ENCODE measurements at places on chromosomes 3 and 15. TPM values are rescaled to one million over a fixed set of nuclear protein-coding genes. Genes with fewer than 3 reads are reported as not detected.

Gene HYAL1
- total RNA-seq: 8.9 TPM

GRCh38 chr15:85778107-85778776 lies 16.5 kb downstream of the KLHL25 start:
- no peak overlapping the region for H3K4me3 ChIP-seq
- no peak for DNase-seq
- no peaks in the 10 kb centered on the region for H3K36me3 ChIP-seq
- no peaks in the 10 kb centered on the region for H3K27me3 ChIP-seq

- H3K36me3 ChIP-seq: no peaks in the 10 kb centered on the region
- no peak overlapping the region for H3K4me3 ChIP-seq
- no peaks in the 10 kb centered on the region for H3K4me1 ChIP-seq
- H3K27me3 ChIP-seq: no peaks in the 10 kb centered on the region
These were observed 84.6 kb downstream of the SLC9A9 start for GRCh38 chr3:143763564-143764162.

DNA sequence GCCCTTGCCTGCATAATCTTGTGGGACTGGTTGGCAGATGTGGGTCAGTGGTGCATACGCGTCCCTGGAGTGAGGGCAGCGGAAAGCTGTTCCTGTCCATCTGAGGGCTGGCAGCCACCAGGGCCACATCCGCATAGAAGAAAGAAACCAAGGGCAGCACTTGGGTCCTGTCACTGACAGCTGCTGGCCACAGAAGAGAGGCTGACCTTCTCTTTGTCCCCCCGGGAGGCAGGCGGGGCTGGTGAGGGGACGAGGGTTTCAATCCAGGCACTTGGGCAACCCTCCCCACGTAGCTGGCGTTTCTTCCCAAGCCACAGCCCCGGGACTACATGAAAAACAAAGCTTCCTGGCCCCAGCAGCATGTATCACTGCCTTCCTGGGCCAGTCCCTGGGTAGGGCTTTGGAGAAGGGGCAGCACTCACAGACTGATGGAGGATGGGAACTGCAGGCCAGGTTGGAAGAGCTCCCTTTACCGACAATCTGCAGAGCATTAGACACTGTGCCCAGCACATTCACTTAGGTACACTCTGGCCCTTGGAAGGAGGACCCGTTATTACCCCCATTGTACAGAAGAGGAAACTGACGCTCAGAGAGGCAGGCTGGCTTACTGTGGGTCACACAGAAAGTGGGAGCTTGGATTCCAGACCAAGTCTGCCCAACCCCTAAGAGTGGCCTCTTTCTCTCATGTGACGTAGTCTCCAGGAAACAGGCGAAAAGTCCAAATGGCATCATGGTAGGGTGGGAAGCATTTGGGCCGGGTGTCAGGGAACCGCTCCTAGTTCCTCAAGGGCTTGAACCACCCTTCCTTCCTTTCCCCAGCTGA lies 78.8 kb upstream of the SLC6A6 start:
- no peak overlapping the region for H3K27ac ChIP-seq
- H3K4me3 ChIP-seq: no peak overlapping the region
- no peaks in the 10 kb centered on the region for H3K4me1 ChIP-seq
- no peaks in the 10 kb centered on the region for H3K36me3 ChIP-seq

Gene CFAP91
- total RNA-seq: 0.68 TPM

DNA sequence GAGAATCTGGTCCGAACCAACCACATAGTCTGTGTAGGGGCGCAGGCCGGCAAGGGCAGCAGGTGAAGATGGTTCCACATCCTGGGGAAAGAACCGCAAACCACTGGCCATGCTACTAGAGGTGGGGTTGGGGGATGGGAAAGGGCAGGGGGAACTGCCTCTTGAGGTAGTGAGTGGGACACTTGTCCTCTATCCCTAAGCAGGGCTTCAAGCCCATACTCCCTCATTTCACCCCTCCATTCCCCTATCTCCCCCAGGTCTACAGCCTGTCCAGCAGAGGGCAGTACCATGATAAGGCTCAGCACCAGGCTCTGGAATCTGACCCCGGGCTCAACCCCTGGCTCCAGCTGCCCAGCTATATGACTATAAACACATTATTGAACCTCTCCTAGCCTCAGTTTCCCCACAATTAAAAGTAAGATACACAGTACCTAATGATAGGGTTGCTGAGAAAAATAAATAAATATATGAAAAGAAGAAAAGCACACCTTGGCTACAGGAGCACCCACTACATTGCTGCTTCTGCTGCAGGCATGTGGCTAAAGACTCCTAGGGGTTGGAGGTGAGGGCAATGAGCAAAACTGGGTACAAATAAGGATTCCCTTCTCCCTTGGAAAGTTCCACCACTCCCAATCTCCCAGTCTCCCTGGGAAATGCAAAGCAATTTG lies 6.3 kb downstream of the GORASP1 start:
- no peak overlapping the region for H3K27ac ChIP-seq
- H3K4me1 ChIP-seq: peaks cover 52% of the 10 kb centered on the region
- H3K27me3 ChIP-seq: no peaks in the 10 kb centered on the region
- H3K36me3 ChIP-seq: peaks cover 29% of the 10 kb centered on the region
- no peak overlapping the region for H3K4me3 ChIP-seq

Gene GOLGA8G
- not detected for total RNA-seq

GRCh38 chr3:188041193-188041592 lies 112.8 kb upstream of the LPP start:
- DNase-seq: no peak
- no peak overlapping the region for H3K4me3 ChIP-seq
- no peak overlapping the region for H3K27ac ChIP-seq
- H3K27me3 ChIP-seq: no peaks in the 10 kb centered on the region

Gene CAMP
- not detected for total RNA-seq

DNA sequence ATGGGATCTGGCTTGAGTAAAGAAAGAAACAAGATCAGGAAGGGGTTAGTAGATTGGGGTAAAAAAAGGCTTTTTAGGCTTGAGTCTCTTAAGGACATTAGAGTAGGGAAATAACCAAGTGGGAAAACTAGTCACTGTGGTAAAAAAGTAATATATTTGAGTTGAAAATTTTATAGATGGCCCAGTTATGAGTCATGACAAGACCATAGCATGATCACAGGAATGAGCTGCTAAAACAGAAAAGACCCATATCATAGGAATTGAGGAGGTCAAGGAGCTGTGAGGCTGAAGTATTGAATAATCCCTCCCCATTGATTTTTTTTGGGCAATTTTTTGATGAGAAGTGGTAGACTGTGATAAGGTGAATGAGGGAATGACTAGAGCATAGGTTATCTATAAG lies 69.2 kb upstream of the TBC1D5 start:
- H3K27me3 ChIP-seq: no peaks in the 10 kb centered on the region
- no peak overlapping the region for H3K4me3 ChIP-seq
- H3K27ac ChIP-seq: no peak overlapping the region
- H3K36me3 ChIP-seq: no peaks in the 10 kb centered on the region

Gene ACAA1
- 68.6 TPM for total RNA-seq

Gene ATP13A4
- 26.1 TPM for total RNA-seq

GRCh38 chr3:150183678-150184425 lies 213.2 kb upstream of the PFN2 start:
- no peak overlapping the region for H3K27ac ChIP-seq
- H3K4me1 ChIP-seq: no peaks in the 10 kb centered on the region
- no peaks in the 10 kb centered on the region for H3K27me3 ChIP-seq

GRCh38 chr15:66216806-66217205 lies 36.7 kb downstream of the MEGF11 start:
- no peak overlapping the region for H3K4me3 ChIP-seq
- DNase-seq: no peak
- H3K4me1 ChIP-seq: no peaks in the 10 kb centered on the region
- H3K36me3 ChIP-seq: no peaks in the 10 kb centered on the region
- no peaks in the 10 kb centered on the region for H3K27me3 ChIP-seq
- H3K27ac ChIP-seq: no peak overlapping the region

Gene TRIM42
- not detected for total RNA-seq

GRCh38 chr15:40550341-40551037 lies 14.4 kb downstream of the CCDC32 start:
- no peaks in the 10 kb centered on the region for H3K27me3 ChIP-seq
- no peaks in the 10 kb centered on the region for H3K4me1 ChIP-seq
- no peak overlapping the region for H3K4me3 ChIP-seq
- H3K36me3 ChIP-seq: peaks cover 4% of the 10 kb centered on the region
- no peak overlapping the region for H3K27ac ChIP-seq

Gene SPINK8
- total RNA-seq: not detected

DNA sequence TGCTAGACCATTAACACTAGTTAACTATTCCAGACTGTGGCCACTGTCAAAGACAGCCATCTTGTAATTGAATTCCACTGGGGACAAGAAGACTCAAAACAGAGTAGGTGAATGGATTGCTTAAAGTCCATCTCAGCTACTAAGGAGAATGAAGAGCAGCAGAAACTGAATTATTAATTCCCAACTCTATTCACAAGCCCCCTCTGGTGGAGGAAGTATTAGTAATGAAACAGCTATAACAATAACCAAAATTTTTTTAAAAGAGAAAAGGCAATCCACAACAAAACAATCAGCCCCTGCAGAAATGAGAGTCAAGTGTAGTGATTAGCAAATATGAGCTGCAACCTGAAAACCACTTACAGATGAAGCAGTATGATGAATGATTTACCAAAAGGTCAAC lies 302.8 kb downstream of the FHIT start:
- H3K27ac ChIP-seq: no peak overlapping the region
- H3K4me1 ChIP-seq: no peaks in the 10 kb centered on the region
- no peaks in the 10 kb centered on the region for H3K27me3 ChIP-seq
- no peaks in the 10 kb centered on the region for H3K36me3 ChIP-seq
- DNase-seq: no peak

DNA sequence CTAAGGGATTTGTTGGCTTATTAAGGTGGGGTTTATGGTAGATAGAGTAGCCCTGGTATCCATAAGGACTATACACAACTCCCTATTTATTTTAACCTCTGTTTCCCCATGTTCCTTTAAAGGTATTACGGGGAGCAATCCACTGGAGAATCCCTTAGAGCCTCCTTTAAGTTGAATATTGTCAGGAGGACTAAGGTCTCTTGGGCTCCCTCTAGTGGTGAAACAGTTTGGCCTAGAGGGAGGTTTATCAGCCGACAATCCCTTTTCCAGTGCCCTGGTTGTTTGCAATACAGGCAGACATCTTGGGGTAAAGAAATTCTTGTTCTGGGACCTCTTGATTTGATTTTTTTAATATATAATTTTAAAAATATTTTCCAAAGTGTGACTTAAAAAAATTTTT lies 12.9 kb downstream of the OPA1 start:
- H3K4me1 ChIP-seq: peaks cover 6% of the 10 kb centered on the region

GRCh38 chr15:70096215-70097062 lies 1.3 kb downstream of the TLE3 start:
- no peaks in the 10 kb centered on the region for H3K27me3 ChIP-seq
- H3K27ac ChIP-seq: peak overlapping the region; percentile 94
- no peak for DNase-seq
- peak overlapping the region; percentile 92 for H3K4me3 ChIP-seq

Gene RTP2
- total RNA-seq: not detected

Gene BNC1
- total RNA-seq: 38.3 TPM

DNA sequence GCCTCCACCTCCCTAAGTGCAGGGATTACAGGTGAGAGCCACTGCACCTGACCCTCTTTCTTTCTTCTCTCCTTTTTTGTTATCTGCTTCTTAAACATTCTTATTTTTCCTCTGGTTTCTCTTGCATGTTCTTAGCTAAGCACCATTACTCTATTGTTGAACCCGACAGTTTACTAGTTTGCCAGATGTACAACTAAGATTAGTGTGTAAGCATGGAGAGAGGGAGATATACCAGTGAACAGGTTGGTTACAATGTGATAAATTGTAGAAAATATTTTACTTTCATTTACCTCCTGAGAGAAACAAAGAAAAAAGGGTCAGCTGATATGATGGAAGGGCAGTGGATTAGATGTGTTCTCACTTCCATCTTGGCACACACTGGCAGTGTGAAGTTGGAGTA lies 4.9 kb downstream of the HAUS2 start:
- no peaks in the 10 kb centered on the region for H3K27me3 ChIP-seq
- H3K4me3 ChIP-seq: no peak overlapping the region
- H3K27ac ChIP-seq: no peak overlapping the region
- H3K36me3 ChIP-seq: no peaks in the 10 kb centered on the region
- no peaks in the 10 kb centered on the region for H3K4me1 ChIP-seq
- DNase-seq: no peak

GRCh38 chr3:59774634-59775033 lies 724.8 kb upstream of the CFAP20DC start:
- H3K27ac ChIP-seq: no peak overlapping the region
- no peaks in the 10 kb centered on the region for H3K36me3 ChIP-seq
- H3K4me1 ChIP-seq: no peaks in the 10 kb centered on the region

Gene TICRR
- total RNA-seq: 11.2 TPM

Gene CHRFAM7A
- 0.13 TPM for total RNA-seq

- no peak overlapping the region for H3K27ac ChIP-seq
- no peaks in the 10 kb centered on the region for H3K36me3 ChIP-seq
- no peak overlapping the region for H3K4me3 ChIP-seq
- no peak for DNase-seq
- H3K27me3 ChIP-seq: no peaks in the 10 kb centered on the region
These were observed 514.5 kb downstream of the ROBO1 start for GRCh38 chr3:79253271-79253670.

DNA sequence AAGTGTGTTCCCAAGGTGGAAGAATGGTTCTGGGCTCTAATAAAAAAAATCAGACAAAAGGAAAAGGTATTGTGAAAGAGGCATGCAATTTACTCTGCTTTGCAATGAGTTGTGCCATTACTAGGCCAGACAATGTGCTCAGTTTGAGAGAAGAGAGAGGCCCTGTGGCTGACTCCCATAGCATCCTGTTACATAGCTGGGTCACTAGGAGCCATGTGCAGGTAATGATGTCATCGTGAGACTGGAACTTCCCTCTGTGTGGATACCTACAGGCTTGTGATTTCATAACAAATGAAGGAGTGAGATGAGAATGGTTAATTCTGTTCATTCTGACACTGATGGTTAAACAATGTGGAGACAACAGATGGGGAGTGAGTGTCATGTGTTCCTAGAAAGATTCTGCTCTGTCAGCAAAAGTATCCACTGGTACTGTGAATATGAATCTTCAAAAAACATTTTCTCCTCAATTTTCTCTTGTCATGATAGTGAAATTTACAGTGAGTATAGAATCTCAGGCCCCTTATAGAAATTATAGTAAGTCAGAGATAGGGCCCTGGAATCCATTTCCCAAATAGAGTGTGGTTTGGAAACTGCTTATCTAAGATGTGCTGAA lies 648.7 kb upstream of the DPPA4 start:
- H3K4me1 ChIP-seq: no peaks in the 10 kb centered on the region
- no peaks in the 10 kb centered on the region for H3K27me3 ChIP-seq
- H3K4me3 ChIP-seq: no peak overlapping the region
- H3K36me3 ChIP-seq: no peaks in the 10 kb centered on the region
